ENCODE measurements at places on chromosomes 4 and X.

DNA sequence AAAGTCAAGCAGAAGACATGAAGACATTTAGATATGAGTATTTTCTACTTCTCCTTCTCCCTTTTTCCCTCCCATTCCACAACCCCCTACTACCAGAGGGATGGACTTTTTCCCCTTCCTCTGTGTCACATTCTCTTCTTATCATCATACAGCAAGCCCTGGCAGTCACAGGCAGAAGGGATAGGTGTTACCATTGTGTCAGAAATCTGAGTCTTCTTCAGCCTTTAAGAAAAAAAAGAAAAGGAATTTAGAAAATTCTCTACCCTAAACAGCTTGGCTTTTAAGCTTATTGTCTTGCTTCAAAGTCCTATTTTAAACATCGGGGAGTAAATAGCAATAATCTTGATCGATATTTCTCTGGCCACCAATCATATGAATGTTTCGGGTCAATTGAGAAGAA, 30.9 kb upstream of the ADH1C start:
- DNase-seq, result no peak

GRCh38 chrX:96979766-96980165, 96.1 kb downstream of the RPA4 start:
- no peak for DNase-seq

DNA sequence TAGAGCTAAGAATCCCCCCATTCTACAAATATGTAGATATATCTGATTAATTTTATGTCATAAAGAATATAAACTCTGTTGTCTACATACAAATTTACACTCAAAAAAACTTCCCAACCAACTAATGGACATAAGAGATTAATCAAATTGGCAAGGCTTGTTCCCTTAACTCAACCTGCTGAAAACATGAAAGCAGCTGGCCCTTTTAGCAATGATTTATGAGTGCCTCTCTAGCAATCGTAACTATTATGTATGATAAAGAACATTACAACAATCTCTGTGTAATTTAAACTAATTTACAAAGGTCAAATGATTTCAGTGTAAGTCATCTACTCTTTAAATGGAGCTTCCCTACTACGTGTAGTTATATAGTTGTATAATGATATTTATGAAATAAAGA, 83.1 kb upstream of the FTHL17 start:
- no peak for DNase-seq

GRCh38 chr4:148776941-148777340, 334.7 kb upstream of the NR3C2 start:
- DNase-seq, result no peak

DNA sequence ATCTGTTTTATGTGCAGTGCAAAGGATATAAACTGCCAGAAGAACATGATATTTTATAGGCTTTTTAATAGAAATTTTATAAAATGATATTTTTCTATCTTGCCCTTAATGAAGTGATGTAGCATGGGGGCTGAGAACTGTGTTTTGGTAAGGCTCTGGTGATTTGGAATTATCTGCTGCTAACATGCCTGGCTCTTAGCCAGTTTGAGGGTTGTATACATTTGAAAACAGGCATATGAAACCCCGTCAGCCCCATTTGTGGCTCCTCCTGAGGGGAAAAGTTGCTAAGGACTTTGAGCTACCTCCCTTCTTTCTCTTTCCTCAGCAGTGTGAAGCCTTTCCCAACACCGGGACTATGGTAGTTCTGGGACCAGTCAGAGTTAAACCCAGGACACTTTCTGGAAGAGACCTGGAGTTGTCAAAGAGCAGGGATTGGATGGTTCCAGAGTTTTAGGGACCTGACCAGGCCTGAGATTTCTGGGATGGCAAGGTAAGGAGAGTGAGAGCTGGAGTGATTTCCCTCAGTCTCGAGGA, 4.7 kb downstream of the SFRP2 start:
- no peak for DNase-seq

GRCh38 chr4:148207068-148207467, 235.1 kb downstream of the NR3C2 start:
- no peak for DNase-seq

- DNase-seq, result no peak
Measured at GRCh38 chr4:168095776-168096406, 3.6 kb downstream of the ANXA10 start.

Data from activated T-cell treated with anti-CD3 and anti-CD28 coated beads for 24 hours (primary cell).